Muscle of leg (tissue), 16 donors: ENCODE measurements at places on chromosomes 2 and 18. TPM values are rescaled to one million over a fixed set of nuclear protein-coding genes. Genes with fewer than 3 reads are reported as not detected.
A peak's percentile ranks its signal among the peaks of the same experiment; 100 is the strongest.

ACADL gene
- 5.2 TPM for total RNA-seq

SLC16A14 gene
- 4.2 TPM for total RNA-seq

C2orf72 gene
- total RNA-seq = 0.62 TPM

TNS1 gene
- 68.1 TPM for total RNA-seq

RTKN gene
- total RNA-seq = 46.1 TPM

STPG4 gene
- 0.22 TPM for total RNA-seq

MYOM1 gene
- total RNA-seq = 377 TPM

ZNF532 gene
- total RNA-seq = 46.2 TPM

KHK gene
- 1.5 TPM for total RNA-seq

- H3K4me3 ChIP-seq = no peak overlapping the region
- no peaks in the 10 kb centered on the region for H3K27me3 ChIP-seq
- peaks cover 23% of the 10 kb centered on the region for H3K4me1 ChIP-seq
- no peaks in the 10 kb centered on the region for H3K36me3 ChIP-seq
- peak; percentile 89 for DNase-seq
- peak overlapping the region; percentile 37 for H3K27ac ChIP-seq
These were observed 48.5 kb downstream of the SMAD7 start for GRCh38 chr18:48902023-48902855.

- H3K36me3 ChIP-seq = no peaks in the 10 kb centered on the region
- peaks cover 10% of the 10 kb centered on the region for H3K27me3 ChIP-seq
- H3K27ac ChIP-seq = no peak overlapping the region
These were observed 437.6 kb downstream of the EIPR1 start for GRCh38 chr2:2940061-2940460.

- peaks cover 10% of the 10 kb centered on the region for H3K27me3 ChIP-seq
- H3K27ac ChIP-seq = no peak overlapping the region
- no peak for DNase-seq
- H3K4me3 ChIP-seq = no peak overlapping the region
- no peaks in the 10 kb centered on the region for H3K36me3 ChIP-seq
- H3K4me1 ChIP-seq = peaks cover 3% of the 10 kb centered on the region
These were observed 51.5 kb upstream of the TWIST2 start for GRCh38 chr2:238796223-238796885.

DNA sequence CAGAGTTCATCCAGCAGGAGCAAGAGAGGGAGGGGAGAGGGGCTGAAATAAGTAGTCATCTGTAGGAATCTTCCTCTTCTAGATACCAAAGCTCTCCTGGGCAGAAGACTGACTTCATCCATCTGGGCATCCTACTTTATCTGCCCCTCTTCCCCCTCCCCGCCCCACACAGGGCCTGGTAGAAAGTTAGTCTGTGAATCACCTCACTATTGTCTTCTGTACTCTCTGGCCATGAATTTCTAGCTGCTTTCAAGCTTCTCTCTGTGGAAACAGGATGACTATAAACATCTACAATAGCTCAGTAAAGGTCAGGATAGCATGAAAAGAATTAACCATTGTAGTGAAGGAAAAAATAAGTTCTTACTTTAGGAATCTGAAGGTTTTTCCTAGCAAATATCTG lies 47.7 kb upstream of the RNU4ATAC start:
- H3K36me3 ChIP-seq = peaks cover 16% of the 10 kb centered on the region
- H3K27me3 ChIP-seq = no peaks in the 10 kb centered on the region
- DNase-seq = no peak
- H3K4me1 ChIP-seq = peaks cover 20% of the 10 kb centered on the region

GRCh38 chr2:32357318-32358110 lies 691 bp downstream of the BIRC6 start:
- H3K27ac ChIP-seq = peak overlapping the region; percentile 97
- H3K4me1 ChIP-seq = peaks cover 4% of the 10 kb centered on the region
- DNase-seq = peak; percentile 55
- peak overlapping the region; percentile 95 for H3K4me3 ChIP-seq

DNA sequence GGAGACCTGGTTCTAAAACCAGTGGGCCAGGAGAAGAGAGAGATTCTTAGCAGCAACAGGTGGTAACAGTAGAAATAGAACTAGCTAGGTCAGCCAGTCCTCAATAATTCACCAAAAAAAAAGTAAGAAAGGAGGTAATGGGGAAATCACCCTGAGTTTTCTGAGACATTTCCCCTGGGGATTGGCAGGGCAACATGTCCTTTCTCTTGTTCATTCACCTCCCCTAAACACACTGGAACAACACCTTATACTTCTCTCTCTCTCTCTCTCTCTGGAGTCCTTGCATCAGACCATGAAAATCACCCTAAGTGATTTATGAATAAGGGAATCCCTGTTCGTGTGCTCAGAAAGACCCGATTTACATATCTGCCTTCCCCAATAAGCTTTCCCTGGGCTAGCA lies 64.8 kb downstream of the COX7A2L start:
- peaks cover 18% of the 10 kb centered on the region for H3K36me3 ChIP-seq
- H3K27me3 ChIP-seq = no peaks in the 10 kb centered on the region

- no peaks in the 10 kb centered on the region for H3K4me1 ChIP-seq
- H3K4me3 ChIP-seq = no peak overlapping the region
- DNase-seq = no peak
- peaks cover 17% of the 10 kb centered on the region for H3K36me3 ChIP-seq
These were observed 163.1 kb upstream of the WDSUB1 start for GRCh38 chr2:159449504-159450124.

GRCh38 chr2:180848393-180848792 lies 132.0 kb upstream of the UBE2E3 start:
- DNase-seq = no peak
- H3K27ac ChIP-seq = no peak overlapping the region
- no peaks in the 10 kb centered on the region for H3K27me3 ChIP-seq
- H3K4me3 ChIP-seq = no peak overlapping the region
- H3K4me1 ChIP-seq = no peaks in the 10 kb centered on the region
- no peaks in the 10 kb centered on the region for H3K36me3 ChIP-seq

DNA sequence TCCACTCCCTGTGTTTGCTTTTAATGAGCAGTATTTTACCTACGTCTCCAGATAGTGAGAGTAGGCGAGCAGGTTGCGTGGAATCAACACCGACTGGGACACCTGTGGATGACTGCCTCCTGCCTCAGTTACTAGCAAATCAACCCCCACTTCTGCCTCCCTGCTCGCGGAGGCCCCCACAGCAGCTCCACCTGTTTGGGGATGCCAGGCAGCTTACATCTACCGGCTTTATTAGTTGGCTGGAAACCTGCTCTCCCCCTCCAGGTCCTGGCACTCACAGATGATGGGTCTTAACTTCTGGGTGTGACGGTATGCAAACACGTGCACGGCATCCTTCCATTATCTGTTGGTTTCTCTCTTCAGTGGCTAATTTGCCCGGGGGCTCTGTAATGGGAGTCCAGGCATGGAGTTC lies 164.4 kb upstream of the SESTD1 start:
- H3K4me1 ChIP-seq = peaks cover 7% of the 10 kb centered on the region
- H3K36me3 ChIP-seq = no peaks in the 10 kb centered on the region

DNA sequence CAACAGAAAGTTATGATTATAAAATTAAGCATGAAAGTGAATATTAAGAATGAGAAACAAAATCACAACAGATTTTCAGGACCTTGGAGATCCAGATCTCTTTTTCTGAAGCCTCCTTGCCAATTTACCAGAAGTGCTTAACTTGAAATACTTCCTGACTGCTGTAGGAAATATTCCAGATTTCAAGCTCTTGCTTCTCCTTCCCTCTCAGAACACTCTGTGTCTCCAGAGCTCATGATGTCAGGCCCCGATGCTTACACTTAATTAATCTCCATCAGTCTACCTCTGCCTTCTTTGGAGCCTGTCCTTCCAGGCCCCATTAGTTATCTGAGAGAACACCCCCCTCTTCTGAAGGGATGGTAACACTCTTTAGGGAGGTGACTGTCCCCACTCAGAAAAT lies 20.7 kb upstream of the NT5C1B start:
- H3K4me1 ChIP-seq = no peaks in the 10 kb centered on the region
- no peak overlapping the region for H3K4me3 ChIP-seq
- peak; percentile 51 for DNase-seq
- no peaks in the 10 kb centered on the region for H3K36me3 ChIP-seq

- H3K27me3 ChIP-seq = peaks cover 86% of the 10 kb centered on the region
- peaks cover 41% of the 10 kb centered on the region for H3K4me1 ChIP-seq
- H3K4me3 ChIP-seq = peak overlapping the region; percentile 21
- no peak overlapping the region for H3K27ac ChIP-seq
These were observed 12.2 kb downstream of the WNT10A start for GRCh38 chr2:218892693-218893348.

GRCh38 chr18:45482286-45482685 lies 133.0 kb upstream of the SLC14A2 start:
- no peak overlapping the region for H3K4me3 ChIP-seq
- H3K27me3 ChIP-seq = no peaks in the 10 kb centered on the region
- H3K27ac ChIP-seq = no peak overlapping the region
- DNase-seq = no peak

- no peak for DNase-seq
- no peaks in the 10 kb centered on the region for H3K4me1 ChIP-seq
- H3K27ac ChIP-seq = no peak overlapping the region
- H3K27me3 ChIP-seq = peaks cover 10% of the 10 kb centered on the region
- H3K36me3 ChIP-seq = no peaks in the 10 kb centered on the region
- no peak overlapping the region for H3K4me3 ChIP-seq
These were observed 47.5 kb upstream of the CNGA3 start for GRCh38 chr2:98298683-98299164.

- no peak overlapping the region for H3K4me3 ChIP-seq
- peaks cover 23% of the 10 kb centered on the region for H3K4me1 ChIP-seq
- H3K27me3 ChIP-seq = peaks cover 30% of the 10 kb centered on the region
- no peaks in the 10 kb centered on the region for H3K36me3 ChIP-seq
- DNase-seq = peak; percentile 76
These were observed 16.9 kb upstream of the KIF1A start for GRCh38 chr2:240836781-240837467.

DNA sequence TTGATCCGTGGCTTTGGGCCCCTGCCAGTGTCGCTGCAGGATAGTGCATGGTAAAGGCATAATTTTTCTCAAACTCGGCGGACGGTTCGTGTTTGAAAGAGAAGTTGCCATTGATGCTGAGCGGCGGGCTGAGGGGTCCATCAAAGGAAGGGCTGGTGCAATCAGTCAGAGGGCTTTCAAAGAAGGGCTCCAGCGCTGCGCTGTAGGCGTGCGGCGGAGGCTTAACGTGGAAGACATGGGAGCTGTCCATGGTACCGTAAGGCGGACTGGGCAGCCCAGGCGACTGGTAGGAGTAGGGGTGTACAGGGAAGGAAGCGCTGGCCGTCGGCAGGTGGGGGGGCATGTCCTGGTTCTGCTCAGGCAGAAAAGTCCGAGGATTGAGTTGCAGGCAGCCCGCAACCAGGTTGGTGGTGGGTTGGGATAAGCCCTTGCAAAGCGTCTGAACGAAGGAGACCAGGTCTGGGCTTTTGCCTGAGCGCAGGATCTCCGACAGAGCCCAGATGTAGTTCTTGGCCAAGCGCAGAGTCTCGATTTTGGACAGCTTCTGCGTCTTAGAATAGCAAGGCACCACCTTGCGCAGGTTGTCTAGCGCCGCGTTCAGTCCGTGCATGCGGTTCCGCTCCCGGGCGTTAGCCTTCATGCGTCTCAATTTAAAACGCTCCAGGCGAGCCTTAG lies 2.3 kb downstream of the NEUROD1 start:
- peak; percentile 89 for DNase-seq
- H3K4me1 ChIP-seq = peaks cover 8% of the 10 kb centered on the region
- no peaks in the 10 kb centered on the region for H3K36me3 ChIP-seq
- H3K27ac ChIP-seq = no peak overlapping the region

GRCh38 chr2:197167608-197168314 lies 142.8 kb downstream of the ANKRD44 start:
- peaks cover 10% of the 10 kb centered on the region for H3K4me1 ChIP-seq
- H3K4me3 ChIP-seq = no peak overlapping the region
- no peak overlapping the region for H3K27ac ChIP-seq
- H3K27me3 ChIP-seq = no peaks in the 10 kb centered on the region
- no peaks in the 10 kb centered on the region for H3K36me3 ChIP-seq

GRCh38 chr2:28400419-28400818 lies 7.8 kb downstream of the FOSL2 start:
- peaks cover 40% of the 10 kb centered on the region for H3K4me1 ChIP-seq
- DNase-seq = no peak
- H3K27ac ChIP-seq = no peak overlapping the region
- no peak overlapping the region for H3K4me3 ChIP-seq

- H3K4me1 ChIP-seq = no peaks in the 10 kb centered on the region
- no peaks in the 10 kb centered on the region for H3K27me3 ChIP-seq
- peak; percentile 77 for DNase-seq
- H3K36me3 ChIP-seq = no peaks in the 10 kb centered on the region
- no peak overlapping the region for H3K27ac ChIP-seq
- H3K4me3 ChIP-seq = no peak overlapping the region
These were observed 1.7 kb upstream of the GCG start for GRCh38 chr2:162153608-162154224.

DNA sequence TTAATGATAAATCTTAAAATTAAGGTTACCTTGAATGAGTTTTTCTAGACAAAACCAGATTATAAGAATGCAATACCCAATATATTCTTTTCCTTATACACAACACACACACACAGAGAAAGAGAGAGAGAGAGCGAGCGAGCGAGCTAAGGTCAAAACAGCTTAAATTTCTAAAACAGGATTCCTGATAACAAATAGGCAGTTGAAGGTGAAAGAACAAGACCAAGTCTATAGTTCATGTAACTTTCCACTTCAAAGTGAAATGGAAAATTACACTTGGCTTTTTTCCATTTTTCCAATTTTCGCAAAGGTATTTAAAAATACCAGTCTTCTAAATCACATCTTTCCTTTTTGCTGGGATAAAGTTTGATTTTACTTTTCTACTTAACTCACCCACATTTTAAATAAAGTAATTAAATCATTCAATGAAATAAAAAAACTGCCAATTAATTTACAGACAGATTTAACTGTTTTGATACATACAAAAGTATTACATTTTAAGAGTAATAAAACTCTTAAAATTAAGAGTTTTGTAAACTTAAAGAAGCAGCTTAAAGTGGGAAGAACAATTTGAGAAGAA lies 98.8 kb downstream of the COBLL1 start:
- peak; percentile 20 for DNase-seq

GRCh38 chr2:48356701-48357325 lies 173.1 kb upstream of the STON1 start:
- H3K27me3 ChIP-seq = no peaks in the 10 kb centered on the region
- peak; percentile 55 for DNase-seq
- H3K4me1 ChIP-seq = no peaks in the 10 kb centered on the region
- H3K36me3 ChIP-seq = peaks cover 4% of the 10 kb centered on the region
- no peak overlapping the region for H3K4me3 ChIP-seq
- H3K27ac ChIP-seq = peak overlapping the region; percentile 45

DNA sequence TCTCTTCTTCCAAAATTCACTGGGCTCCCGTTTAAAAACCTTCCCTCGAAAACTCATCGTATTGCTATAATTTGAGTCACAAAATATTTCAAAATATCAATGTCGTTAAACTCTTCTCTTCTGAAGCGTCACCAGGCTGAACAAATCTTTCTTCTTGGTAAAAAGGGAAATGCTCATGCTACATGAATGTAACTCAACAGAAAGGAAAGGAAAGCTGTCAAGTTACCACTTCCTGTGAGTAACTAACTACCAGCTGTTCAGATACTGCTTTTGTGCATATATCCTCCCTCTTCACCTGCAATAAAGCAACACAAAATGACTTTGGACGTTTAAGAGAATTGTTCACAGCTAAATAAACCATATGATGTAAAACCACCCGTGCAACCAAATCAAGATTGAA lies 95.4 kb downstream of the DOCK10 start:
- peaks cover 4% of the 10 kb centered on the region for H3K4me1 ChIP-seq
- H3K27ac ChIP-seq = no peak overlapping the region
- no peaks in the 10 kb centered on the region for H3K27me3 ChIP-seq
